SK-MEL-5 (cell line): ENCODE measurements at places on chromosomes 4 and X. TPM values are rescaled to one million over a fixed set of nuclear protein-coding genes. Genes with fewer than 3 reads are reported as not detected.

Gene RTL5
- 0.29 and 0.40 TPM in 2 replicates for total RNA-seq

DNA sequence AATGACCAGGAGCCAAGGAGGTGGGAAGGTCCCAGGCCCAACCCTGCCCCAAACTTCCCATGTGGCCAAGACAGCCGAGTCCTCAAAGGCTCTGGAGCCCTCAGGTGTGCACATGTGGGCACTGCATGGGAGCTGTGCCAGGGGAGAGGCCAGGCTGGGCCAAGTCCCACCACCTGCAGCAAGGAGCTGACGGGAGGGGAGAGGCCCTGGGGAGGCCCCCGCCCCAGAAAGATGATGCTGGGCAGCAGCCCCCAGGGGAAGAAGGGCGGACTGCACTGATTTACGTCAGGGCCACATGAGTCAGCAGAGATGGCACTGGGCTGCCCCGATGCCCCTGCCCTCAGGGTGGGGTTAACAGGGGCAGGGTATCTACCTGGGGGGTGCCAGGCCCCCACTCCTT, 1.4 kb downstream of the L1CAM start:
- no peak for DNase-seq

GRCh38 chr4:153539422-153539821, 73.3 kb downstream of the TMEM131L start:
- DNase-seq = no peak

GRCh38 chr4:74962584-74962983, 29.7 kb downstream of the PARM1 start:
- DNase-seq = no peak

Gene SPATA18
- not detected in 2 replicates for total RNA-seq

DNA sequence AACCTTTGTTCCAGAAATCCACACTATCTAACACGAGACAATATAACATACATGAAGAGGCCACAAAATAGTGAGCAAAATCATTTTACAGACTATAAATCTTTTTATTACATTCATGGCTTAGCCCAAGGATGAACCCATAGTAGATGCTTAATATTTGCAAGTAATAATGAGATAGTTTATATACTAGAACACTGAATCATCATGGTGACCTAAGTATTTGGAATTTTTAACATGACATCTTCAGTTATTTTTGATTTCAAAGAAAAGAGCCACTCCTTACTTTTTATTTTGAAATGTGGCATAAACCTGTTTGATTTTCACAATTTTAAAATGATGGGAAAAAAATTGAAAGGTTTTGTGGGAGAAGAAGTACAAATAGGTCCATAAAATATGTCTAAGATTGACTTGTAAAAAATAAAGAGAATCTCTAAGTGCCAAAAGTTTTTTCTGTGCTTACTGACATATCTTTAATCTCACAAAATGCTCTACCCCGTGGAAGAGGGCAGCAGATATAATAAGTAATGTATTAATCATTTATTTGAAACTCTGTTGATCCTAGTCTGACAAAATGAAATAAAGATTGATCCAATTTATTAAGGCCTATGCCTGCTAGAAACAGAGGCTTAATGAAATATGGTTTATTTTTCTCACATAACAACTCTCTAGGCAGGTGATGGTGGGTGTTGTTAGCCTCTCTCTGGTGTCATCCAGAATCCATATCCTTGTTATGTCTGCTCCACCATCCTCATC, 224.5 kb upstream of the CENPE start:
- no peak for DNase-seq

Gene H2BW2
- total RNA-seq = not detected in 2 replicates
